HL-60 (cell line): ENCODE measurements at places on chromosomes 3 and 15.
A peak's percentile ranks its signal among the peaks of the same experiment; 100 is the strongest.

DNA sequence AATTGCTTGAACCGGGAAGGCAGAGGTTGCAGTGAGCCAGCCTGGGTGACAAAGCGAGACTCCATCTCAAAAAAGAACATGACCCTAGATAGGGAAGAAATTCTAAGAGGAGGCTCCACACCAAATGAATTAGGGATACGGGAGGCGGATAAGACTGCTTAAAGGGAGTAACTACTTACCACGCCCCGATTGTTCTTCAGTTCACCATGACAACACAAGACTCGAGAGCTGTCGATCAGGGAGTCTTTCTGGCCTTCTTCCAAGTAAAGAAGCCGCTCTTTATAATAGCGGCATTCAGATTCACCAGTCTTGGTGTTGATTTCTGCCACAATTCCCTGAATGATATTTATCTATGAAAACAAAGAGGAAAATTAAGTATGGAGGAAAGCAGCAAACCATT lies 53.9 kb upstream of the TASOR start:
- DNase-seq: no peak

DNA sequence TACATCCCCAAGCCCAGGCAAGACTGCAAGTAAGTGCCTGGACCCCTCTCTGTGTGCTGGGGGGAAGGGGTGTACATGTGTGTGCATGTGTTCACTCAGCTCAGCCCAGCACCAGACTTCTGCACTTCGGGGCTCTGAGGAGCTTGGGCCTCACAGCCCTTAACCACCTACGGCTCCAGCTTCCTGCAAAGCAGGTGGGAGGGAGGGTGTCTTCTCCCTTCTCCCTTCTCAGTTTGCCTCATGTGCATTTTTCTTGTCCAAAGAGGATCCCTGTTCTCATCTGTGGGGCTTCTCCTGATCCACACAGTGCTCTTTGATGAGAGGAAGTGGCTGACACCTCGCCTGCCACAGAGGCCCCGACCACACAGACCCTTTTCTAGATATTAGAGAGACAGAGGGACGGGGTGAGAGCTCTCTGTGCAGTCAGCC lies 69.3 kb downstream of the MESD start:
- DNase-seq: no peak

GRCh38 chr15:64857421-64857820 lies 15.7 kb downstream of the PLEKHO2 start:
- DNase-seq: no peak

DNA sequence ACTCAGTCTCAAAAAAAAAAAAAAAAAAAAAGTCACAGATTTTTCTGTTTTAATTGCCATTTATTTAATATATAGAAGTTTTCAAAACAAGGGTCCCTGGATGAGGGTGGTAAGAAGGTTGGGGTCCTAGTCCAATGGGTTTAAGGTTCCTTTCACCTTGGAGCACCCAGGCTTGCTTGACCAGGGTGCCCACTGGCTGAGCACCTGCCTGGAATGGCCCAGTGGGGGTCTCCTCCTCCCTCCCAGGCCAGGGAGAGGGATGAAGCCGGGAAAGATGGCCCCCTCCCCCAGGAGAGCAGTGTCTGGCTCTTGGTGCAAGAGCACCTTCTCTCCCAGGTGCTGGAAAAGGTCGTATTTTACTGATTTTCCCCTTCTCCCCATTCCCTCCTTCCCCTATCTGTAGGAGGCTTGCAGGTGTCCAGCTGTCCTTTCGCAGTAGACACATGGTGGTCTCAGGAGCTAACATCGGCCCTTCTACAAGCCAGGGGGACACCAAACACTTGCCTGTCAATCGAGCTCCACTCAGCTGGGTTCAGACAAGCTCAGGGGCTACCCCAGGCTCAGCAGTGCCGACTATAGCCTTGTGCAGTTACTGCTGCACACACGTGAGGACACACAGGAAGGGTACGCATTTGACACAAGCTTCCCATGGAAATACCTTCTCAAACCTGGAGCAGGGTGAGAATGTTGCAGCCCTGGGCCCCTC lies 112.3 kb upstream of the KLF13 start:
- DNase-seq: peak; percentile 59

- DNase-seq: no peak
Observed at GRCh38 chr3:163273694-163274093, 1777.1 kb downstream of the OTOL1 start.

DNA sequence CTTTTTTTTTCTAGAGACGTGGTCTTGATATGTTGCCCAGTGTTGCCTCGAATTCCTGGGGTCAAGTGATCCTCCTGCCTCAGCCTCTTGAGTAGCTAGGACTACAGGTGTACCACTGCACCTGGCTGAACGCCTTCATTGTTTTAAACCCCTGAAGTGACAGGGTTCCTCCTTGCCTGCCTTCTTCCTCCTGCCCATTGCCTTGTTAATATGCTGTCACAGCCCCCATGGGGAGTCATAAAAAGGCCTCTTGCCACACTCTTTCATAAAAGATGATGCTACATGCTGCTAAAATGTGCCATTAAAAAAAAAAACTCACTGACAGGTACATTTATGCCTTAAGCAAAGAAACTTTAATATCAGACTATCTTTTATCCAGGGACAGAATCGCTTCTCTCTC lies 116.8 kb upstream of the SKOR1 start:
- DNase-seq: no peak

DNA sequence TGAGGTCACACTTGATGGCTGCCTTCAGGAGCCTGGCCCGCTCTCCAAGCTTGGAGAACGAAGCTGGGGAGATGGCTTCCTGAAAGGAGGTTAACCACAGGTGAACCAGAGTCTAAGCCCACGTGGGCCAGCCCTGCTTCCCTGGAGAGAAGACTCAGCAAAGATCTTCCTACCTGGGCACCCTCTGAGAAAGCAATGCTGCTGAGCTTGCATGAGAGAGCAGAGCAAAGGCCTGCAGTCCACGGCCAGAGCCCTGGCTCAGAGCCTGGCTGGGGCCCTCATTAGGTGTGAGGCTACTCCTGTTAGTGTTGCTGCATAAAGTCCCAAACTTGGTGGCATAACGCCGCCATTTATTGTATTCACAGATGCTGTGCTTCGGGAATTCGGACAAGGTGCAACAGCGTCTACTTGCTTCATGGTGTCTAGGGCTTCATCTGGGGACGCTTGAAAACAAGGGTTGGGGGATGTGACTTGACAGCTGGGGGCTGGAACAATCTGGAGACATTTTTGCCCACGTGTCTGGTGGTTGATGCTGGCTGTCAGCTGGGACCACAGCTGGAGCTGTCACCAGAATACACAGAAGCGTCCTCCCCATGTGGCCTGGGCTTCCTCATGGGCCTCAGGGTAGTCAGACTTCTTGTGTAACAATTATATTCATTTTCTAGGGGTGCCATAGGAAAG lies 87.9 kb upstream of the MEF2A start:
- peak; percentile 23 for DNase-seq

GRCh38 chr3:58167431-58168351 lies 43.1 kb downstream of the DNASE1L3 start:
- no peak for DNase-seq

DNA sequence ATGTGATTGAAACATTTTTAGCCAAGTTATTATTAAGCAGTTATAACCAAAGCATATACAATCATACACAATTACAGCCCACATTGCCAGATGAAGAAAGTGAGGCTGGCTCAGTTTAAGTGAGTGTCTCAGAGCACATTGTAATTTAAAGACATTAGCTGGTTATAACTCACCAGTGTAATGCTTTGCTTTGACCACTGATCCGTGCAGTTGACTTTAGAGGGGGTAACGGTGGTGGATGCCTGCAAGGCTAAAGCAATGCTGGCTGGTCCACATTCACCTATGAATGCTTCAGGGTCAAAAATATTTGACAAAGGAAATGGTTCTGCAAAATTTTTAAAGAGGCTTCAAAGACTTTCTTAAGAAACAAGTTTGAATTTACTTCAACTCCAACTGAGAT lies 1.2 kb downstream of the C3orf85 start:
- no peak for DNase-seq

- DNase-seq: no peak
Observed at GRCh38 chr3:113133140-113133539, 78.2 kb upstream of the BOC start.

DNA sequence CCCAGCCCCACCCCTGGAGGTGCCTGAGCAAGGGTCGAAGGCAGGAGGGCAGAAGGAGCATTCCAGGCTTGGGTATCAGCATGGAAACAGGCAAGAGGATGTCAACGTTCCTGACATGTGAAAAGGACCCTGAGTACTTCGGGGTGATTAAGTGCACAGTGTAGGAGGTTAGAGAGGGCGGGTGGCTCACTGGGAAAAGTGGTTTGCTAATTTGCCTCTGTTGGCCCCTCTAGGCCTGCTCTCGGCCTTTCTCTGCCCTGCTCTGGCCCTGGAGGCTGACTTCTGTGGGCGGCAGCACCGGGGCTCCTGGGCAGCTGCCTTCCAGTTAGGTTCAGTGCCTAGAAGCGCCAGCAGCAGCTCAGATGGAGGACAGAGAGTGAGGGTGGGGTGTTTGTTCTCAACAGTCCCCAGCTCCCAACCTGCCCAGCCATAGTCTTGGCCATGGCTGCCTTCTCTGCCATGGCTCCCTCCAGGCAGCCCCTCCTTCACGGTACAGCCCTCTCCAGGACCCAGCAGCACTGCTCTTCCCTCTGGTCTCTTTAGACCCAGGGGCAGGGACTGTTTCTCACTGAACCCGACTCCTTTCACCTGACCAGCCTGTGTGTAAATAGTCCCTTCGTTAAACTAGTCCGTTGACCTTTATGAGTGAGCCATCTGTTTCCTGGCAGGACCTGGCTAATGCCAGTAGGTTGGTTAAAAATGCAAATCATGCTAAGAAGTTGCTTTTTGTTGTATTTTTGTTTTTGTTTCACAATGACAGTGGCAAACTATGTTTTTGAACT lies 107.1 kb upstream of the TPM1 start:
- DNase-seq: no peak

GRCh38 chr3:71117572-71118247 lies 465.8 kb downstream of the FOXP1 start:
- no peak for DNase-seq

GRCh38 chr15:21262851-21263425 lies 177.4 kb downstream of the POTEB3 start:
- no peak for DNase-seq

DNA sequence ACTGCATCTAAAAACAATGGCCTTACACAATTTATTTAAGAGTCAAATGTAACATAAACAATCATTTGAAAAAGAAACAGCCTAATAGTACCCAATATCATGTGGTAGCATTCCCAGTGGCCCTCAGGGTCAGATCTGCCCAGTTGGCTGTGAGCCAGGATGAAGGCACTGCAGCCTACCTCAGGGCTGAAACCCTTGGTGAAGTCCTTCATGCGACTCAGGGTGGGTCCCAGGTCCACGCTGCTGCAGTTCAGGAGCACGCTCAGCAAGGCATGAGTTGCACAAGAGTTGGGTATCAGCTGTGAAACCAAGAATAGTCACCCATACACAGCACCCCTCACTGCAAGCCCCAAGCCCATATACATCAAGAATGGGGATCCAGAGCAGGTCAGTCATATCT lies 37.1 kb downstream of the SEMA3G start:
- DNase-seq: no peak

- no peak for DNase-seq
Observed at GRCh38 chr3:62049033-62049432, 324.3 kb downstream of the FEZF2 start.

DNA sequence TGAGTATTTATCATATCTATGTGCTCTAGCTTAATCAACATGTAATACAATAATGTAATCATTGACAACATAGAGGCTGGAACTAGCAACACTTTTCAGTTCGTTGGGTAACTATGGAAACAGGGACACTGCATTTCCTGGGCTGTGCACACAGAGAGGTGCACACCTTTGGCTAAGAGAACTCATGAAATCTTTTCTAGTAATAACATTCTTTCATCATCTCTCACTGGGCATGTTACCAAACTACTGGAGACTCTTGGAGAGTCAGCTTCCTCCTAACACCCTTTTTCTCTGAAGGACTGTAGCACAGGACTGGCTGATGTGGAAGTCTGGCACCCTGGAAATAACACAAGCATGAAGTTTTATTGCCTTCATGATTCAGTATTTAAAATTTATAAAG lies 135.6 kb downstream of the KCNMB2 start:
- DNase-seq: no peak

DNA sequence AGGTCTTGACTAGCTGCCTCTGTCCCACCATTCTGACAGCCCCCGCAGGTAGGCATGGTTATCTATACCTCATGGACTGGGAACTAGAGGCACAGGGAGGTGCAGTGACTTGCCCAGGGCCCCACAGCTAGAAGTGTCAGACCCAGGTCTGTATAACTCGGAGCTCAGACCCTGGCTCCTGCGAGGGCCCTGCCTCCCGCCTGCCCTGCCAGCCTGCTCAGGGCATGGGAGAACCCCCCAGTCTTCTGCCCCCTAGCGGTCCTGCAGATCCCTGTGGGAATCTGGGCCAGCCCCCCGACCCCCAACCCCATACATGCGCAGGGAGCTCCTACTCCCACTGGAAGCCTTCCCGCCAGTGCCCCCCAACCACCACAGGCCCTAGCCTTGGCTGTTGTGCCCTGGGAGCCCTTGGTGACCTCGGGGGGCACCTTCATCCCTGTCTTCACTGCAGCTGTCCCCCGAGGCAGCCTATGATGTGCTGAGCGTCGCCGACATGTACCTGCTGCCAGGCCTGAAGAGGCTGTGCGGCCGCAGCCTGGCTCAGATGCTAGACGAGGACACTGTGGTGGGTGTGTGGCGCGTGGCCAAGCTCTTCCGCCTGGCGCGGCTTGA lies 6.9 kb downstream of the ABTB1 start:
- no peak for DNase-seq

DNA sequence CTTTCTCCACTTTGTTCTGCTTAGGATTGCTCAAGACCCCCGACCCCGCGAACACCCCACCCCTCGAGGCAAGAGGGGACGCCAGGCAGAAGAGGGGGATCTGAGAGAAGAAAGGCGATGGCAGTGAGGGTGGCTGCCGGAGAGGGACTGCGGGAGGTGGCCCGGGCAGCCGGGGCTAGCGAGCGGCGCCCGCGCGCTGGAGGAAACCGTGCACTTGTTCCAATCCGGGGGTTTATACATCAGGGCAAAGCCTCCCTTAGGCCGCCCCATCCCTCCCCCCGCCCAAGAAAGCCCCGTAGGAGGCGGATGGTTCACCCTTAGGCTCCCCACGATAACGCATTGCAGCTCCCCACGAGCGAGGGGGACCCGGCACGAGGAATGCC lies 475 bp downstream of the ERC2 start:
- DNase-seq: no peak

DNA sequence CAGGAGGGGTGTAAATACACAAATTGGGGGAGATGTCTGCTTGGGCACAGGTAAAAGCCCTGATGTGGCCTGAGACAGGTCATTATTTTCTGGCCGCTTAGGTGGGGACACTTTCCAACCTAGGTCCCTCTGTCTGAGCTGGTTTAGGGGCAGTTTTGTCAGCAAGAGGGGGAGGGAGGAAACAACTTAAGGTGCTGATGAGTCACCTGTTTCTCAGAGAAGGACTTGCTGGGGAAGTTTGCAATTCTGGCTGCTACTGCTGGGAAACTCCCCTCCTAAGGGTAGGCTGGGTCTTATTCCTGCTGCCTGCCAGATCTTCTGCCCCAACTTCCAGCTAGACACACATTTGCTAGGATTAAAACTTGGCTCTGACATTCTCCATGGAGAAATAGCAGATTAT lies 4.8 kb upstream of the RHOV start:
- DNase-seq: no peak

- no peak for DNase-seq
Observed at GRCh38 chr15:36506733-36507356, 72.6 kb upstream of the CDIN1 start.

- no peak for DNase-seq
Observed at GRCh38 chr15:81751816-81752545, 293.8 kb downstream of the MEX3B start.

GRCh38 chr3:101453961-101454360 lies 59.1 kb downstream of the SENP7 start:
- DNase-seq: no peak
